PC-9 (cell line): ENCODE measurements at places on chromosomes 12 and 14.
A peak's percentile ranks its signal among the peaks of the same experiment; 100 is the strongest.

DNA sequence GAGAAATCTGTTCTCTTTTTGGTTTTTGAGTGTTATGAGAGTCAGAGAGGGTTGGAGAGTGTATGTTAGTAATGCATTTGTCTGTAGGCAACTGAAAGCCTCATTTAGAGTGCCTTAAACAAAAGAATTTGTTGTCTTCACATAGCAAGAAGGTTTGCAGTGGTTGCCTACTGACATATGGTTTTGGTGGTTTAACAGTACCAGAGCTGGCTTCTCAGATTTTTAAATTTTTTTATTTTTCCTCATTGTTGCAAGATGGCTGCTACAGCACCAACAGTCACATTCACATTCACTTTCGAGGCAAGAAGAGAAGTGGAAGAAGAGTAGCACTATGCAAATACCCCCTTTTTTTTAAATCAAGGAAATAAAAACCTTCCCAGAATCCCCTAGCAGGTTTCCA is 106.5 kb downstream of the ADCK1 start:
- DNase-seq: no peak

DNA sequence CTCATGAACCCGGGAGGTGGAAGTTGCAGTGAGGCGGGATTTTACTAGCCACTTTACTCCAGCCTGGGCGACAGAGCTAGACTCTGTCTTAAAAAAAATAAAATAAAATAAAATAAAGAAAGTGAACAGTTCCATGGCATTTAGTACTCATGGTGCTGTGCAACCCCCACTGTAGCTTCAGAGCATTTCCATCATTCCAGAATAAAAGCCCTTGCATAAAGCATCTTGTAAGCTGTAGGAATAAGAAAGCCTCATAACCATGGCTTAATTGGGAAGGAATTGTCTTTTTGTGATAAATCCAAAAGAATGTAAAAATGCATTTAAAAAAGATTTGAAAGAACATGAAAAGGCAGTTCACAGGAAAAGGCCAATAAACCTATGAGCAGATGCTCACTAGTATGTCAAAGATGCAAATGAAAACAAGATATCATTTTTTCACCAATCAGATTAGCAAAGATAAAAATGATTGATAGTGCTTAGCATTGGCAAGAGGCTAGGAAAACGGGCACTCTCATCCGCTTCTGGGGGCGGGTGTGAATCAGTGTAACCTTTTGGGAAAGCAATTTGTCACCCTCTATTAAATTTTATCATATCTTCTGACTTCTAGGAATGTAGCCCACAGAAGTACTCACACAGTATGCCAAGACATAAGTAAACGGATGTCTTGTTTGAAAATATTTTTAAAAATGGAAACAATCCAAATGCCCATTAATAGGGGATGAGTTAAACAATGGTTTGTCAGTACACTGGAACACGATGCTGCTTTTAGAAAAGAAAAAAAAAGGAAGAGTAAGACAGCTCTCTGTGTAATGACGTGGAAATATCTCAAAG is 46.6 kb downstream of the CFAP251 start:
- no peak for DNase-seq

- peak; percentile 47 for DNase-seq
Measured at GRCh38 chr12:7642876-7643309, 22.8 kb downstream of the APOBEC1 start.

- no peak for DNase-seq
Measured at GRCh38 chr14:87810711-87811110, 182.3 kb downstream of the GALC start.

GRCh38 chr12:129351481-129351880 is 498.2 kb downstream of the GLT1D1 start:
- no peak for DNase-seq

DNA sequence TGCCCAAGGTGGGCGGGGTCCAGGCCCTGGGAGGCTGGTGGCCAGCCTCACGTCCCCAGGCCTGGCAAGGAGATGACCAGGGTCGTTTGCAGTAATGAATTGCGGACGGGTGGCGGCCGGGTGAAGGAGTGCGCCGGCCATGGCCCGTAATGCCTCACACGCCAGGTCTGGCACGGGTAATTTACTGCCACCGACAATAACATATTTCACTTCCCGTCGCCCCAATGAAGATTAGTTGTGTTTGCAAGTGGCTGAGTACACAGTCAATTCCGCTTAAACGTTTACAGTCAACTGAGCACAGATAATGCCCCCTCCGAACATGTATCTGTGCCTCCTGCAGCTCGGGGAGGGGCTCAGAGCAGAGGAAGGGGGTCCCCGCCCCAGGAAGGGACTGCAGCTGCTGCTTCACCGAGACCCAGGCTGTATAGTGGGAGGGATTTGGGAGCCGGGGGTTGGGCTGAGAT is 48.3 kb downstream of the MVK start:
- no peak for DNase-seq

DNA sequence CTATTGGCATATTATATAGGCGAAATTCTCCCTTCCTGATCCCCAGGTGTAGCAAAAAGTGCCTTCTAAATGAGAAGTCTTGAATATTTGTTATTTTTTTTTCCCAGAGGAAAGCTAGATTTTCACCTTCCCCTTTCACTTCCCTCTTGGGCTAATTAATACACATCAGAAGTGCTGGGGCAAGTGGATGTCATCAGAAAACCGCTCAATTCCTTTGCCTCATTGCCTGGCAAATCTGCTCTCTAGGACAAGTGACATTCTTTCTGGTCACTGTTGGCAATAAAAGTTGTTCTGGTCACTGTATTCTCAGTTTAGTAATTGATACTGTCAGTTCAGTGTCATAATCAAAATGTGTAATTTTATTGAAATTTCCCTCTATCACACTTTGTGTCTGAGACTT is 174.5 kb downstream of the ETNK1 start:
- no peak for DNase-seq

DNA sequence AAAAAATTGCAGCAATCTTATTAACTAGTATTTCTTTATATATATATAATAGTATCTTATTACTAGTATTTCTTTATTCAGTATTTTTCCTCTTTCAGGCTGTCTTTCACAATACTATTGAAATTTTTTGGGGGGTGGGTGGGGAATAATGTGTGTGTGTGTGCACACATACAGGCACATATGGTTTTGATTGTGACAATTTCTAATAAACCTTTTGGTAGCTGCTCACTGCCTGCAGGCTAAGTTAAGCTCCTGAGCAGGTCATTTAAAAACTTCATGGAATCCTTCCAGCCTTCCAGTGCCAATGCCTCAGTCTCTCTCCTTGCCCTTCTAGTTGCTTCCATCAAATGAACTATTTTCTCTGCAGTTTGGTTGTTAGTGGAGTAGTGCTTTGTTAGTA is 490.1 kb downstream of the PCNX1 start:
- no peak for DNase-seq

DNA sequence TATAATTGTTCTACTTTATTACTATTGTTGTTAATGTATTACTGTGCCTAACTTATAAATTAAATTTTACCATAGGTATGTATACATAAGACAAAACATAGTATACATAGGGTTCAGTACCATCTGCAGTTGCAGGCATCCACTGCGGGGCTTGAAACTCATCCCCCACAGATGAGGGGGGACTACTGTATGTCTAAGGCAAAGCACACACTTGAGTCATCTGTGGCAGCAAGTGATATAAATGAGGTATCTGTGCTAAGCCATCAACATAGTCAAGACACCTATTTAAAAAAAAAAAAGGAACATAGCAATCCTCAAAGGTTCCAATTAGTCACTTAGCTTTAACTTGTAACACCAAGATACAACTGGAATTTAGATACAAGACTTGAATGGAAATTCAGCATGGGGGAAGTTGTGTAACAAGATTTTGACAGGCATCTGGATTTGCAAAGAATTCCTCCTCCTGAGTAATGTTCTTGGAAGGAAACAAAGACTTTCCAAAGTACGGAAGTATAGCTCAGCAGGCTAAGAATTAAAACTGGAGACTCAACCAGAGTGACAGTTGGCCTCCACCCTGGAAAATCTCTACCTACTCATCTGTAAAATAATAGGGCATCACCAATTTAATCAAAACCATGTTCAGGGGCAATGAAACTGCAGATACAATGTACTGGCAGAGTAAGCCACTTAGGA is 14.9 kb downstream of the DCAF5 start:
- DNase-seq: no peak

GRCh38 chr14:78592616-78593219 is 422.5 kb downstream of the NRXN3 start:
- no peak for DNase-seq

DNA sequence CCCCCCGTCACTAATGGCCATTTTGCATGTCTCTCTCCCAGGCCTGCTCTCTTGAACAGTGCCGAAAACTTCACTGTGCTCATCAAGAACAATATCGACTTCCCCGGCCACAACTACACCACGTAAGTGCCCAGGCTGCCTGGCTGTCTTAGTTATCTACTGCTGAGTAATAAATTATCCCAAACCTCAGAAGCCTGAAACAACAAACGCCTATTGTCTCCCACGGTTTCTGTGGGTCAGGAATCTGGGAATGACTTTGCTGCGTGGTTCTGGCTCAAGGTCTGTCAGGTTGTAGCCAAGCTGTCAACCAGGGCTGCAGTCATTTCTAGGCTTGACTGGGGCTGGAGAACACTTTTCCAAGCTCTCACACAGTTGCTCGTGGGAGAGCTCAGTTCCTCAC is 32.6 kb downstream of the P2RX7 start:
- no peak for DNase-seq

DNA sequence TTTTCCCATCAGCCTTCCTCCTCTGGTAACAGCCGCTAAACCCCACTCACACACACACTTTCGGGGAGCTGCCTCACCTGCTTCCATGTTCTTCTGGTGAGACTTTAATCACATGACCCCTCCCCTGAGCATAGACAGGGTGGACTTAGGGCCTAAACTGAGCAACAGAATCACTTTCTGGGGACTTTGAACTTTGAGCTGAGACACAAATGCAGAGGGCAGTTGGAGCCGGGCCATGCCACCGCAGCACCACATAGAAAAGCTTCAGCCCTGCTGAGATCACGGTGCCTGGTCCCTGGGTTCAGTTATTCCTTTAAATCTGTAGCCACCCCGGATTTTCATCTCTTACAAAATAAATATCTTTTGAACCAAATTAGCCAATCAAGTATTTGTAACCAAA is 18.4 kb upstream of the MAP3K9 start:
- DNase-seq: no peak

- DNase-seq: no peak
Measured at GRCh38 chr12:34327671-34328070, 305.4 kb downstream of the ALG10 start.

- DNase-seq: no peak
Measured at GRCh38 chr12:22329621-22330020, 4.9 kb downstream of the ST8SIA1 start.

DNA sequence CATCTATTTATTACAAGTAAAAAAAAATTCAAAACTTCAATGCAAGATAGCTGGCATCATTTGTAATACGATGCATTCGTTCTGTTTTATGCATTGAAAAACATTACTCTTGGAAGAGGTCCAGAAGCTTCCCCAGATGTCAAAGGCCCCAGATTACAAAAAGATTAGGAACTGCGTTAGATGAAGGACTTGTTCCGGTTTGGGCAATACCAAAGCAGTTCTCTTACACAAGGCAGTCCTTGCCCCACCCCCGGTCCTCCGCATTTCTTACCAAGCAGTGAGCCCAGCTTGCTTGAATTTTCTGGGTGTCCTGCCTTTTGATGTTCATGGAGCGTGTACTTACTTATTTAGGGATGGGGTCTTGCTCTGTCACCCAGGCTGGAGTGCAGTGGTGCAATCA is 4.8 kb upstream of the HVCN1 start:
- DNase-seq: no peak

- peak; percentile 71 for DNase-seq
Measured at GRCh38 chr12:7994731-7995205, 37.7 kb upstream of the FOXJ2 start.

DNA sequence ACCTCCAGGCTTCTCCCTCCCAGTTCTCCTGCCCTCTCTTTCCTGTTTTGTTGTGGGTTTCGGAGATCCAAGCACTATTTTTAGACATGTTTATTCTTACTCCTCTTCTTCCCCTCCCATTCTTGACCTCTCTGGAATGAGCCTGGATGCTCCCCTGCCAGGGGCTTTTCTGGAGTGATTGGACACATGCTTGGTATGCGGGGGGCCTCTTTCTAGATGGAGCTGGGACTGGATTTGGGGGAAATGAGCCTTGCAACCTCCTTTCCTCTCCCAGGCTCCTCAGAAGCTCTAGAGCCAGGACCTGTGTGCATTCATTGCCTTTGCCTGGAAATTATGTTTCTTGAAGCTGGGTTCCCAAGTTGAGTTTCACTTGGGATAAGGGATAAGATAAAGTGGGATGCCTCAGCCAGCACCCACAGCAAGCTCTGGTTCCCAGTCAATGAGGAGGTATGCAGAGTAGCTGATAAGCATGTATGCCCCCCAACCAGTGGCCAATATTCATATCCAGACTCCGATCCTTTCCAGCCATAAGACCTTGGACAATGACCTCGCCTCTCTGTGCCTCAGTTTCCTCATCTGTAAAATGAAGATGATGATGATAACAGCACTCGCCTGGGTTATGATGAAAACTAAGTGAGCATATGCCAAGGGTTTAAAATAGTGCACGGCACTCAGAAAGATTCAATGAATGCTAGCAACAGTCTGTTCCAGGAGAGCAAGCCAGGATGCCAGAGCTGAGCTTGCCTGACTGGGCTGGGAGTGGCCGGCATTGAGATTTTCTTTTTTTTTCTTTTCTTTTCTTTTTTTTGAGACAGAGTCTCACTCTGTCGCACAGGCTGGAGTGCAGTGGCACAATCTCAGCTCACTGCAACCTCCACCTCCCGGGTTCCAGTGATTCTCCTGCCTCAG is 97.8 kb downstream of the SCARB1 start:
- no peak for DNase-seq

DNA sequence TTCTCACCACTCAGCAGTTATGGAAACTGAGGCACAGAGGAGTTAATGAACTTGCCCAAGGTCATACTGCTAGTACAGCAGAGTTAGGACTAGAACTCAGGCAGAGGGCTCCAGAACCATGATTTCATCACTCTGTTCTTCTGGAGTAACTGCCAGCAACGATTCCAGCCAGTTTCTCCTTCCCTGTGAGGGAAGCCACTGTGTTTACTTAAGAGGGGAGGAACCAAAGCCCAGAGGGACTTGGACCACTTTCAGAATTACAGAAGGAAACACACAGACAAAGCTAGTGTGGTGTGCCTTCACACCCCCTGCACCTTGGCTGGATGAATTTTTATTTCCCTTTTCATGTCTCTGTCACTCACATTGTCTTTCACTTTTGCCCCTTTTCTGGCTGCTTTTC is 398.2 kb downstream of the DPF3 start:
- no peak for DNase-seq

DNA sequence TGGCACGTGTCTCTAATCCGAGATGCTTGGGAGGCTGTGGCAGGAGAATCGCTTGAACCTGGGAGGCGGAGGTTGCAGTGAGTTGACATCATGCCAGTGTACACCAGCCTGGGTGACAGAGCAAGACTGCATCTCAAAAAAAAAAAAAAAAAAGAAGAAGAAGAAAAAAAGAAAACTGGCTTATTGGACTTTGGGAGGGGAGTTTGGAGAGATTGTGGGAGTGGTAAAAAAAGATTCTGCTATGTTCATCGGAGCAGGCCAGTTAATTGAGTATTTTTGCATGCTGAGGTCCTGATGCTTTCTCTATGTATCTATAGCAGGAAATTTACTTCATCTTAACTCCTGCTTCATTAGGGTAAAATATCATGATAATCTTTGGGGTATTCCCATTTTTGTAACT is 11.6 kb downstream of the CNOT2 start:
- DNase-seq: no peak
